ENCODE measurements at places on chromosomes 2 and 18. TPM values are rescaled to one million over a fixed set of nuclear protein-coding genes. Genes with fewer than 3 reads are reported as not detected.

The CPS1 gene
- total RNA-seq = 9.1 TPM

The TDRD15 gene
- not detected for total RNA-seq

The EMILIN1 gene
- total RNA-seq = 661 TPM

The G6PC2 gene
- total RNA-seq = not detected

The HOXD13 gene
- not detected for total RNA-seq

The ASXL3 gene
- total RNA-seq = not detected

The GPR45 gene
- not detected for total RNA-seq

All from cardiac ventricle fibroblast (primary cell).